Fibroblast of the aortic adventitia (primary cell): ENCODE measurements at places on chromosomes 12 and 14.

DNA sequence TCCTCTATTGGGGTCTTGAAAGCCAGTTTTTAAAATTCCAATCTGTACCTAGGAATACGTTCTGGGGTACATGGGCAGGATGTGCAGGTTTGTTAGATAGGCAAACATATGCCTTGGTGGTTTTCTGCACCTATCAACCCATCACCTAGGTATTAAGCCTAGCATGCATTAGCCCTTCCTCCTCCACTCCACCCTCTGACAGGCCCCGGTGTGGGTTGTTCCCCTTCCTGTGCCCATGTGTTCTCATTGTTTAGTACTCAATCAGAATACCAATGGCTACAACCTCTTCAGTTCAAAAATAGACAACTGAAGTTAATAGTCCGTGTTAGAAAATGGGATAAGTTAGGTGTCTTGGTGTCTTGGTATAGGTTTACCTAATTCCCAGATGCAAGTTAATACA lies 3.4 kb downstream of the NTS start:
- no peak for DNase-seq

- DNase-seq: no peak
Measured at GRCh38 chr14:80124794-80125193, 86.5 kb downstream of the DIO2 start.

DNA sequence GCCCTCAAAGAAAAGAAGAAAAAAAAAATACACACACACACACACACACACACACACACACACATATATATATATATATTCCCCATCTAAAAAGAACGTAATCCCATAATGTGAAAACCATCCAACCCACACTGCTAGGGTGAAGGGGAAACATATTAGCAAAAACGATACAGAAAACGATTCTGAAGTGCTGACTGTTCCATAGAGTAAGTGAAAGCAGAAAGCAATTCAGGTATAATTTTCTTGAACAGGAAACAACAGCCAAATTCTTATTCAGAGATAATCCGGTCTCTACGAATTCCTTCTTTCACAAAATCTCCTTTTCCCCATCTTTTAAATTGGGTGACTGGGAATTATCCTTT lies 393.5 kb downstream of the NOVA1 start:
- no peak for DNase-seq

DNA sequence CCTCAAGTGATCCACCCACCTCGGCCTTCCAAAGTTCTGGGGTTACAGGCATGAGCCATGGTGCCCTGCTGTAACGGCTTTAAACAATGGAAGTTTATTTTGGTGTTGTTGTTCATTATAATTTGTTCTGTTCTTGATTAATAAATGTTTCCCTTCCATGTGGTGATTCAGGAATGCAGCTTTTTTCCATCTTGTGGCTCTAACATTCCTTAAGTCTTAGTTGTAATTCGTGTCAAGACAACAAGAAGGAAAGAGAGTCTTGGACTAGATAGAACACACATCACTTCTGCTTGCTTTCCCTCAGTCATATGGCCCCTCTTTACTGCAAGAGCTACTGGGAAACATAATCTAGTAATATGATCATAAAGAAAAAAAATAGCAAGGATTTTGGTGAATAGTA lies 211.6 kb downstream of the SLC6A15 start:
- no peak for DNase-seq

- no peak for DNase-seq
Measured at GRCh38 chr14:22509036-22509709, 79.9 kb downstream of the DAD1 start.

- peak; percentile 68 for DNase-seq
Measured at GRCh38 chr12:65605019-65605418, 219.3 kb upstream of the HMGA2 start.

DNA sequence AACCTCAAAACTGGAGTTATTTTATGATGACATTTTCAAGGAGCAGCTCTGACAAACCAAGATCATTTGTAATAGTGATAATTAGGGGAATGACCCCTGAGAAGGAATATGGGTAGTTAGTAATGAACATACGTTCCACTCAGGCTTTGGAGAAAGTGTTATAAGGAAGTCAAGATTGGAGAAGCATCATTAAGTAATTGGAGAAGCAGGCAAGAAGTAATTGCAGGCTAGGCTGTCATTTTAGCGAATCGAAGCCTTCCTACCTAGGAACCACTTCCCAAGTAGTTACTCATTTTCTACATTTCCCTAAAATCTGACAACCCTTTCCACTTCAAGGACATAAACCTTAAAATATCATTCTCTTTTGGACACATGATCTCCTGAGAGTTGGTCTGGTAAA lies 1.2 kb downstream of the EDDM3B start:
- no peak for DNase-seq
